ENCODE measurements at places on chromosomes 4 and X. TPM values are rescaled to one million over a fixed set of nuclear protein-coding genes. Genes with fewer than 3 reads are reported as not detected.

DNA sequence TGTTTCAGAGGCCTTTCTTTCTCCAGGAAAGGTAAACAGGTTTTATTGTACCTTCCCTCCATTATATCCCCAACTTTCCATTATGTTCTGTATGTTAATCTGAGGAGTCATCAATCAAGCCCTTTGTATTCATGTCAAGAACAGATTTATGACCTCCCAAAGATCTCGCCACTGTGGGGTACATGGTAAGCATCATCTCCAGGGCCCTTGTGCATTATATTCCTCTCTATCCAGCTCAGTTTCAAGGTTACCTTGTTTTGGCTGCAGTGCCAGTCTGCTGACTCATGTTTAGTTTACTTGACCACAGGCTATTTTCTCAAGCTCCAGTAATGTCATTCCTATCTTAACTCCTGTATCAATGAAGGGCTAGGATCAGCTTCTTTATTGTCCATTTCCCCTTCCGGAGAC is 125.1 kb upstream of the FRMPD4 start:
- DNase-seq, result no peak

GRCh38 chrX:44878780-44879179 is 5.8 kb downstream of the KDM6A start:
- DNase-seq, result no peak

- no peak for DNase-seq
Observed at GRCh38 chr4:3644849-3645627, 112.8 kb upstream of the LRPAP1 start.

DNA sequence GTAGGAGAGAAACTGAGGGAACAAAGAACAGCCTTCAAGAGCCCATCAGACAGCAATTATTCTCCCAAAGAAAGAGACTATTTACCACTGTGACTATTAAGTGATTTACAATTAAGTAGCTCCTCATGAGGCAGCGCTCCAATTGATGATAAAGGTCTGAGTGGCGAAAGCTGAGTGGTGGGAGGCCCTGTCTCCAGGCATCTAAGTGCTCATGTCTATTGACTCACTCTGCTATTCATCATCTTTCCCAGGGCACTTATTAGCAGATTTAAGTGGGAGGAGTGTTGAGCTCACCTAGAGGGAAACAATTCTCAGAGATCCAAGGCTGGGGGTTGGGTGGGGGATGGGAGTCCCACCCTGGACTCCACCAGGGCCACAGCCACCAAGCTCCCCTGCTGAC is 23.3 kb downstream of the AMER1 start:
- no peak for DNase-seq

GRCh38 chrX:83916525-83916924 is 55.6 kb downstream of the CYLC1 start:
- no peak for DNase-seq

The DDX3X gene
- 259 TPM for total RNA-seq

The HEPH gene
- not detected for total RNA-seq

The DCAF12L1 gene
- total RNA-seq, result not detected

The ANXA3 gene
- total RNA-seq, result not detected

The HTT-AS gene
- not detected for total RNA-seq

GRCh38 chr4:156102411-156102810 is 148.7 kb upstream of the CTSO start:
- DNase-seq, result no peak

GRCh38 chrX:22109442-22109841 is 77.3 kb downstream of the PHEX start:
- no peak for DNase-seq

- DNase-seq, result no peak
Observed at GRCh38 chrX:56068274-56068758, 163.8 kb upstream of the KLF8 start.

GRCh38 chr4:8135666-8136065 is 22.9 kb downstream of the ABLIM2 start:
- DNase-seq, result no peak

The P2RY4 gene
- 0.31 TPM for total RNA-seq

The GAGE12F gene
- not detected for total RNA-seq

The LRP2BP gene
- 1.7 TPM for total RNA-seq

DNA sequence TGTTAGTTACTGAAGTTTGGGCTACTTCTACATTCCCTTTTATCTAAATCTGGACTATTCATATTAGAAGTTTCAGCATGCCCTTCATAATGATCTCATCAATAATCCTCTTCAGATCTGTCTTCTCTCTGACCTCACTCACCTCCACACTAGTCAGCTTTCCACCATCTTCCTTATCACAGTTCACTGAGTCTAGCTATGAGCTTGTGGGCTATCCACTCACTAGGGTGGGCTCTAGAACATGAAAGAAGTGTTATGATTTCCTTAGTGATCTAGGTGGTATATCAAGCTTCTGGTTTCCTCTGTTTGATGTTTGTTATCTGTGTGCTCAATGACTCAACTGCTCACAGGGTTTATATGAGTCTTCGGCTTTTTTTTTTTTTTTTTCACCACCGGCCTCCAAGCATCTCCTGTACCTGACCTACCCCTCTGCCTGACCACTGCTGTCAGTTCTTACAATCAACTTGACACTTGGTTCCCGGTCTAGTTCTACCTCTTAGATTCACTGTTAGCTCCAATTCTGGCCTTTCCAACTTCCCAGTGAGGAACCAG is 103.1 kb downstream of the PAPSS1 start:
- DNase-seq, result no peak

GRCh38 chr4:185512516-185512915 is 22.8 kb downstream of the PDLIM3 start:
- DNase-seq, result no peak

Data from activated naive CD4-positive, alpha-beta T cell treated with anti-CD3 and anti-CD28 coated beads, Interleukin-2, amount 50 U/mL, for 72 hours (primary cell).